Activated CD8-positive, alpha-beta T cell treated with anti-CD3 and anti-CD28 coated beads, Interleukin-2, amount 10 ng/mL, durations not matched to agents 7 days and 5 days (primary cell): ENCODE measurements at places on chromosomes 2 and 18. TPM values are rescaled to one million over a fixed set of nuclear protein-coding genes. Genes with fewer than 3 reads are reported as not detected.

DNA sequence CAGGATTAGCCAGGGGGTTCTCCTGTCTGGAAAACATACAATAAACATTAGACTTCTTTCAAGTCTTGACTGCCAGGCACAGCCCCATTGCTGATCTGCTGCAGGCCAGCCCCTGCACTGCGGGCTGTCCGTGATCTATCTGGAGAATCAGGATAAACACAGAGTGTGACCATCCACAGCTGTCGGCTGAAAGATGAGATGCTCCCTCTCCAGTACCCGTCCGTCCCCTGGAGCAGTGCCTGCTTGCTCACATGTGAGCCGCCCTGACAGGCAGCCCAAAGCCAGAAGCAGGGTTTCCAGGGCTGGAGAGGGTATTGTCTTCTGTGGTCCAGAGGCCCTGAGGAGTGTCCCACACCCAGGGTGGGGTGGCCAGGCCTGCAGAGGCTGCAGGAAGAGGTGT, 46.1 kb upstream of the FOSL2 start:
- H3K27ac ChIP-seq, result peak overlapping the region; percentile 73
- no peak overlapping the region for H3K4me3 ChIP-seq

The UGT1A10 gene
- total RNA-seq, result not detected

The KCMF1 gene
- 92.5 TPM for total RNA-seq

DNA sequence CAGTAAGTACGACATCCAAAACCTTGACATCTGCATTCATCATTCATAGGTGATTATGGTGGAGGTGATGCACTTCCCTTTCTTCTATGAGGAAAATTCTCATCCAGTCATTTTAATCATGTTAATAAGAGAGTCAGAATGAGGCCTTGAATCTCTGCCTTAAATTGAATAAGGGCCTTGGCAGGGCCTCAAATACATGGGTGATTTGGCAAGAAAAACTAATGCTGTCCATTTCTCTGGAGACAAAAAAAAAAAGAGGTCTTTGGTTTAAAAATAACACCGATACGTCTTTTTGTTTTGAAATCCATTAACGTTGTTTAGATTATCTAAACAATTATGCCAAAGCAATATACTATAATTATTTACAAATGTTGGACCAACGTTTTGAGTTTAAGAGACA, 8.1 kb downstream of the COLEC12 start:
- no peak overlapping the region for H3K27ac ChIP-seq
- H3K4me3 ChIP-seq, result no peak overlapping the region
- peaks cover 4% of the 10 kb centered on the region for H3K27me3 ChIP-seq
- DNase-seq, result no peak
- H3K36me3 ChIP-seq, result no peaks in the 10 kb centered on the region

The UBR3 gene
- total RNA-seq, result 20.8 TPM

The ROCK2 gene
- 14.6 TPM for total RNA-seq

DNA sequence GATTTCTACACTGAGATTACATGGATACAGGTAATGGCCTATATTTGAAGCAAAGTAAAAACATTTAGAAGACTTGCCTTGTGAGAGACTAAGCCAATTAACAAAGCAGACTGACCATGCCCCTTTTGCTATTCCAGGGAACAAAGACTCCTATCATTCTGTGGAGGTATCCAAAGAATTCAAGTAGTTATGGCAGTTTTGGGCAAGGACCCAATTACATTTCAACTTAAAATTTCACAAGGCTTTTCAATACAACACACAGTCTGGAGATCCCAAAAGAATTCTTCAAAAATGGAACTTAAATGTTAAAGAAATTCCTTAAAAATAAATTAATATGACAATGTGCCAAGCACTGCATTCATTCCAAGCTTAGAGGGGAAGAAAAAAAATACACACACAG, 109.2 kb upstream of the CHRNA1 start:
- no peaks in the 10 kb centered on the region for H3K4me1 ChIP-seq
- H3K27ac ChIP-seq, result no peak overlapping the region
- H3K4me3 ChIP-seq, result no peak overlapping the region
- peaks cover 8% of the 10 kb centered on the region for H3K27me3 ChIP-seq
- no peak for DNase-seq

DNA sequence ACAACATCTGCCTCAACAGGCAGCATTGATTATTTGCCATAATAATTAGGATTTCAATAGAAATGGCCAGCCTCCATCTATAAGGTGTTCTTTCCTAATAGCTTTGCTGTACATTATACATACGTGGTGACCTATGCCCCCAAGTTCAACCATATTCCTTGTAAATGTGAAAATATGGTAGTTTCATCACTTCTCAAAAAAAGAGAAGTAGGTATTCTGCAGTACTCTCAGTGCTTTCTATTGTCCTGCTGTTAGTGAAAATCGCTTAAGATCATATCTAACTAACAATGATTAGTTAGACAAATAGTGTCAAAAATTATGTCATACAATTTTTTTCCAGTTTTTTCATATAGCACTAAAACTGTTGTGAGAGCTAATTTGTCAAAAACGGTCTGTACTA, 79.6 kb downstream of the SLC4A10 start:
- no peak for DNase-seq
- H3K36me3 ChIP-seq, result no peaks in the 10 kb centered on the region
- no peak overlapping the region for H3K27ac ChIP-seq
- no peak overlapping the region for H3K4me3 ChIP-seq
- H3K4me1 ChIP-seq, result no peaks in the 10 kb centered on the region

- no peaks in the 10 kb centered on the region for H3K36me3 ChIP-seq
- H3K4me3 ChIP-seq, result no peak overlapping the region
- H3K27ac ChIP-seq, result no peak overlapping the region
- H3K4me1 ChIP-seq, result peaks cover 9% of the 10 kb centered on the region
- no peak for DNase-seq
- H3K27me3 ChIP-seq, result peaks cover 4% of the 10 kb centered on the region
These were observed 46.3 kb downstream of the TCF7L1 start for GRCh38 chr2:85179541-85179940.

- H3K36me3 ChIP-seq, result no peaks in the 10 kb centered on the region
- no peak overlapping the region for H3K4me3 ChIP-seq
- H3K4me1 ChIP-seq, result peaks cover 19% of the 10 kb centered on the region
These were observed 409.2 kb upstream of the HS6ST1 start for GRCh38 chr2:128727914-128728313.

The EPG5 gene
- total RNA-seq, result 23.9 TPM

DNA sequence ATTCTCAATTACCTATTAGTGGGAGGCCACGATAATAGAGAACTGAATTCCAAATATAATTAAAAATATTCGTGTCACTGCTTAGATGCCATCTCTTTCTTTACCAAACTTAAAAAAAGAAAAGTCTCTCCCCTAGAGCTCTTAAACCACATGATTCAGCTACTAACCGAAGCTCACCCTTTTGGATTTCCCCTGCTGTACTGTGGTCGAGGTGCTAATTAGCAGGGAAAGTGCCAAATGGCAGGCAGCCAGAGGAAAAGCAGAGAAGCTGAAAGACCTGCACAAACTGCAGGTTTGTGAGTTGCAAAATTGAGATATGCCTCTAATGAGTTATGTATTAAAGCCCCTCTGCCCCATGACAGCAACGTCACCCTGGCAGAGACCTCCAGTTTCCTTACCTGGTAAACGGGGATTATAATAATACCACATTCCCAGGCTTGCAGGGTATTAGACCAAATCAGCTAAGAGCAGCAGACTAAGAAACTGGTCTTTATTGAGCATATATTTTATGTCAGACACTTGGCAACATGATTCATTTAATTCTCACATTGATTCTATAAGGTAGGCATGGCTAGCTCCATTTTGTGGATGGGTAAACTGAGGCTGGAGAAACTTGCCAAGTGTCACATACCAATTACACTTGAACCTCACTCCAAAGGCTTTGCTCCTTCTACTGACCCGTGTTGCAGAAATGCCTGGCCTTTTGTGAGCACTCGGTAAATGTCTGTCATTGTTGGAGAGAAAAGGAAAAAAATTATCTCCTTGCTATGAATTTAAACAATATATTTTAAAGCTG, 259.7 kb downstream of the LPIN1 start:
- H3K4me1 ChIP-seq, result peaks cover 49% of the 10 kb centered on the region
- no peak overlapping the region for H3K27ac ChIP-seq
- H3K4me3 ChIP-seq, result peak overlapping the region; percentile 24
- H3K27me3 ChIP-seq, result peaks cover 40% of the 10 kb centered on the region
- DNase-seq, result peak; percentile 70

The DSG4 gene
- not detected for total RNA-seq

DNA sequence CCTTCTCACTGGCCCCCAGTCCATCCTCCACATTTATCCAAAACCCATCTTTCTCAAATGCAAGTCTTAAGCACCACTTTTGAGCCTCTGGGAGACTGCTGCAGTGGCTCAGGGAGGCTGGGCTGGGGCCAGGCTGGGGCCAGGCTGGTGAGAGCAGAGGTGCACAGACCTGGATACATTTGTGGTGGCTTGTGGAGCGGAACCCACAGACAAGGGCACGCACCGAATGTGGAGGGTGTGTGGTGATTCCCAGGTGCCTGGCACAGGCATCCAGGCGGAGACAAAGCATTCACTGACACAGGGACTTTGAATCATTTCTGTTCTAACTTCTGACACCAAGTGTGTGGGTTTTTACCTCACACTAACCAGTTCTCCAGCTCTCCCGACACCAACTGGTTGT, 42.2 kb upstream of the MGAT4A start:
- H3K4me3 ChIP-seq, result peak overlapping the region; percentile 94
- no peaks in the 10 kb centered on the region for H3K27me3 ChIP-seq
- peaks cover 17% of the 10 kb centered on the region for H3K36me3 ChIP-seq
- no peak for DNase-seq
- peak overlapping the region; percentile 97 for H3K27ac ChIP-seq

GRCh38 chr2:100707016-100707947, 112.7 kb upstream of the NPAS2 start:
- H3K27me3 ChIP-seq, result peaks cover 2% of the 10 kb centered on the region
- no peaks in the 10 kb centered on the region for H3K36me3 ChIP-seq
- peak; percentile 4 for DNase-seq
- H3K4me1 ChIP-seq, result peaks cover 10% of the 10 kb centered on the region
- H3K4me3 ChIP-seq, result no peak overlapping the region
- H3K27ac ChIP-seq, result no peak overlapping the region

GRCh38 chr2:3706892-3707291, 3.5 kb downstream of the DCDC2C start:
- no peak overlapping the region for H3K4me3 ChIP-seq
- peaks cover 15% of the 10 kb centered on the region for H3K27me3 ChIP-seq
- H3K27ac ChIP-seq, result no peak overlapping the region
- DNase-seq, result no peak
- H3K4me1 ChIP-seq, result no peaks in the 10 kb centered on the region
- no peaks in the 10 kb centered on the region for H3K36me3 ChIP-seq

DNA sequence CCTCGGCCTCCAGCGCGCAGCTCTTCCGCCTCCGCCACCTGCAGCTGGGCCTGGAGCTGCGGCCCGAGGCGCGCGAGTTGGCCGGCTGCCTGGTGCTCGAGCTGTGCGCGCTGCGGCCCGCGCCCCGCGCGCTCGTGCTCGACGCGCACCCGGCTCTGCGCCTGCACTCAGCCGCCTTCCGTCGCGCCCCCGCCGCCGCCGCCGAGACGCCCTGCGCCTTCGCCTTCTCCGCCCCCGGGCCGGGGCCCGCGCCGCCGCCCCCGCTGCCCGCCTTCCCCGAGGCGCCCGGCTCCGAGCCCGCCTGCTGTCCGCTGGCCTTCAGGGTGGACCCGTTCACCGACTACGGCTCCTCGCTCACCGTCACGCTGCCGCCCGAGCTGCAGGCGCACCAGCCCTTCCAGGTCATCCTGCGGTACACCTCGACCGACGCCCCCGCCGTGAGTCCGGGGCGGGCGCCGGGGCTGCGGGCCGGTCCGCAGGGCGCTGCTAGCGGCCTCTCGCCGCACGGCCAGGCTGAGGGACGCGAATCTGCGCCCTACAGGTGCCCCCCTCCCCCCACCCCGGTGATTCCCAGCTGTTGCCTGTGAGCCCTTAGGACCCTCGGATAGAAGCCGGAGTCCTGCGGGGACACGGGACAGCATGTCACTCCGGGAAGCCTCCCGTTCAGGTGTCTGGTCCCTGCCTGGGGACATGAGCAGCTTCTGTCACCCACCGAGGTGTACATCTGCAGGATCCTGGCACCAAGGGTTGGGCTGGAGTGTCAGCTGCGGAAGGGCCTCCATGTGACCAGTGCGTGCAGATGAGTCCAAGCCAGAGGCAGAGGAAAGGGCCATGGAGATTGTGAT, 616 bp downstream of the RNPEPL1 start:
- peak overlapping the region; percentile 87 for H3K4me3 ChIP-seq
- peak overlapping the region; percentile 82 for H3K27ac ChIP-seq
- no peaks in the 10 kb centered on the region for H3K27me3 ChIP-seq
- peaks cover 58% of the 10 kb centered on the region for H3K4me1 ChIP-seq
- DNase-seq, result peak; percentile 53
